AG09319 (cell line): ENCODE measurements at places on chromosomes 1 and 21.
A peak's percentile ranks its signal among the peaks of the same experiment; 100 is the strongest.

GRCh38 chr1:117654493-117655219 is 48.8 kb downstream of the TENT5C start:
- DNase-seq, result no peak

DNA sequence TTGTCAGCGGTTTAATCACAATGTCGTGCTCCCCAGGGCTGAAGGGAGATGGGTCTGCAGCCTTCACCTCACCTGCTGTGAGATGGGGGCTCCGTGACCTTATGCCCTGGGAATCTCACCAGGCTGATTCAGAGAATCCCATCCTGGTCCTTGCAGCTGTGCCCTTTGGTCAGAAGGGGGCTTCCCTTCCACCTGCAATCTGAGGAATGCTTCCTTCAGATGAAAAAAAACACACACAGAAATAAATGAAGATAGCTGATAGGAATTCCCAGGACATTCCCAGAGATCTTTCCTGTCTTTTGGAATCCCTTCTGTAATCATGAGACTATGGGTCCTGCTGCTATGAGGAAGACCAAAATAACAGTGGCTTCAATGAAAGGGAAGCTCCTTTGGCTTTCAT is 127.0 kb upstream of the VAMP3 start:
- DNase-seq, result no peak

- no peak for DNase-seq
These were observed 120.7 kb downstream of the MAP3K21 start for GRCh38 chr1:233448109-233448689.

DNA sequence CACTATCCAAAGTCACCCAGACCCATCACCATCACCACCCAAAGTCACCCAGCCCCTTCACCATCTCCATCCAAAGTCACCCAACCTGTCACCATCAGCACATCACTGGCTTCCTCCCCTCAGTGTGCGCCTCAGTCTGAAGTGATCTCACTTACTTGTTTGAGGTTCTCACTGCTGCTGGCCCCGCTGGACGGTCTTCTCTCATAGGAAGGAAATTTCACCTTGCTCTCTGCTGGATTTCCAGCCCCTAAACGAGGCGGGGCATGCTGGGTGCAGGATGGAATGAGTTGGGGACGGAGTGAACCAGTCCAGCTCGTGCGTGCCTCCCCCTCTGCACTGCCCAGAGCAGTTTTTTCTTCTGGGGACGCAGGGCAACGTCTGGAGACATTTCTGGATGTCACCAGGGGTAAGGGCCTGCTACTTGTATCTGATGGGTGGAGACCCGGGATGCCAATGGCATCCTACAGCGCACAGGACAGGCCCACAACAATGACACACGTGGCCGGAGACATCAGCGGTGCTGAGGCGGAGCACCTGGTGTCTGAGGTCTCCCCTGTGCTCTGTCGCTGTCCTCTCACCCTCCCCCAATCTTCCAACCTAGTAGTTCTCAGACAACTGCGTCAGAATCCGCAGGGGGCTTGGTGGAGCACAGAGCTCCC is 38.6 kb downstream of the PDE9A start:
- no peak for DNase-seq

- DNase-seq, result peak; percentile 55
These were observed 17.9 kb upstream of the MIIP start for GRCh38 chr1:12001249-12001917.

- no peak for DNase-seq
These were observed 43.6 kb upstream of the A3GALT2 start for GRCh38 chr1:33364565-33364918.
